Activated naive CD4-positive, alpha-beta T cell treated with anti-CD3 and anti-CD28 coated beads, Interleukin-2, amount 50 U/mL, for 72 hours (primary cell): ENCODE measurements at places on chromosomes 16 and 17.

DNA sequence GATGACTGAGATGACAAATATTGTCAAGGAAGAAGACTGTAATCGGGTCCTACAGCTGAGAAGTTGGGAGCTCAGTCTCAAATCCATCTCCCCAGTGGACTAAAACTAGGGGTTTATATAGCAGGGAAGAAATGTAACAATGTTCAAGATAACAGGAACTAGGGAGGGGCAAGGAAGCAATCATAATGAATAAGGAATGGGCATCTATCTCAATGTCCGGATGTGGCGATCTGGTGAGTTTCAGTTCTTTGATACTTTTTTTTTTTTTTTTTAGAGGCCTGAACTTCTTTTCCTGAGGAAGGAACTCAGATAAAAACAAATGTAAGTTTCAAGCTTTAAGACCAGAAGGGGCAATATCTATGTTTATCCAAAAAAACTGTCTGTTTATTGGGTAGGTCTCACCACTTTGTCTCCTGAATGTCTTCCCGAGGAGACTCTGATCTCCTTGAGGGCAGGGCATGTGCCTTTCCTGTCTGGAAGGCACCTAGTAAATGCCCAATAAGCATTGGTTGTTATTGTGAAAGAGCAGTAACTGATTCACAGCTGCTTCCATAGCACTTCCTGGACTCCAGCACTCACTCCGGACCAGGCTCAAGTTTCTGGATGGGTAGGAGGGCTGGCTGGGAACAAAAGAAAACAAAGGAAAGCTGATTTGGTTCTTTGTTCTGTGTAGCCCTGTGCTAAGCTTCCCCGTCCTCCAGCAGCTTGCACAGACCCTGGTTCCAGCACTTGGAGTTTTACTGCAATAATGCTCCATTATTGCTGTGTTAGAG lies 51.9 kb downstream of the MEOX1 start:
- no peak for DNase-seq

- no peak for DNase-seq
These were observed 29.9 kb downstream of the MIS12 start for GRCh38 chr17:5516060-5516792.

DNA sequence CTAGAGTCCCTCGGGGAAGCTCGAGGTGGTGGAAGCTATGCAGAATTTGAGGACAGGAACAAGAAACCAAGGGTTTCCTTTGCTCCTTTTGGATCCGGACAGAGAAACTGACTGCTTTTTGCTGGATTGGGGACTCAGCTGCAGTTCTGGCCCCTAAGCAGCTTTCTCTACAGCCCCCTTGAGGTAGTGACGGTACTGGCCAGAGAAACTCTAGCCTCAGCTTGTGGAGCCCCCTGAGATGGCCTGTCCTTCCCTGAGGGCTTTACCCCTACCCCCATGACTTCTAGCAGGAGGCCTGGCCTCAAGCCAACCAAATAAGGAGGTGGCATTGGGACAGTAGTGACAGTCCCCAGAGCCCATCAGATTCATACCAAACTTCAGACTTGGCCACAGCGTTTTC lies 118.1 kb downstream of the IRX5 start:
- DNase-seq: no peak

DNA sequence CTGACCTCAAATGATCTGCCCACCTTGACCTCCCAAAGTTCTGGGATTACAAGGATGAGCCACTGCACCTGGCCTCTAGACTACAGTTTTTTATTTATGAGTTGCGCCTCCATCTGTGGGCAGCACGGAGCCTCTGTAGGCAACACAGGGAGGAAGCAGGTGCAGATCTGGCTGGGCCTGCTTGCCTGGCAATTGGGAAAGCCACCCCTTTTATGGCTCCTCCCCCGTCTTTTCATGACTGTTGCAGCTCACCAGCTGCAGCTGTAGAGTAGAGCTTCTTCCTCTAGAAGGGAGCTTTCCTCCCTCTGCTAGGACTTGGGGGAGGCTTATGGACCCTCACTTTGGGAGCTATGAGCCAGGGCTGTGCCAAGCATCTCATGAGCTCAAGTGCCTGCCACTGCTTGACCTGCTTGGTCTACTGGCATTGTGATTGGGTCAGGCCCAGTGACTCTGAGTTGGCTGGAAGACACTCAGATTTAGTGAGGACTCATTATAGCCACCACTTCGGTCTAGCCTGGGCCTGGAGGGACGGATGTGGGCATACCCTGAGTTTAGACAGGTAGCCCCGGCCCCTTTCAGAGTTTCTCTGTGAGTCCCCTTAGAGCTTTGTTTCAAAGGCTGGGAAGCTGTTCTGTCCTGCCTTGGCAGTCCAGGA lies 6.9 kb upstream of the SLC7A6 start:
- DNase-seq: no peak

GRCh38 chr16:2467528-2468232 lies 3.4 kb upstream of the NTN3 start:
- DNase-seq: no peak

DNA sequence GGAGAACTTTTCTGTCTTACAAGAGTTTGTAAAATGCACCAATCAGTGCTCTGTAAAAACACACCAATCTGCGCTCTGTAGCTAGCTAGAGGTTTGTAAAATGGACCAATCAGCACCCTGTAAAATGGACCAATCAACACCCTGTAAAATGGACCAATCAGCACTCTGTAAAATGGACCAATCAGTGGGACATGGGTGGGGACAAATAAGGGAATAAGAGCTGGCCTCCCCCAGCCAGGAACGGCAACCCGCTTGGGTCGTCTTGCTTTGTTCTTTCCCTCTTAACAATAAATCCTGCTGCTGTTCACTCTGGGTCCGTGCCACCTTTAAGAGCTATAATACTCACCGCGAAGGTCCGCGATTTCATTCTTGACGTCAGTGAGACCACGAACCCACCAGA lies 18.5 kb upstream of the KCNG4 start:
- no peak for DNase-seq

- DNase-seq: no peak
These were observed 41.6 kb downstream of the HSBP1 start for GRCh38 chr16:83849421-83849820.

DNA sequence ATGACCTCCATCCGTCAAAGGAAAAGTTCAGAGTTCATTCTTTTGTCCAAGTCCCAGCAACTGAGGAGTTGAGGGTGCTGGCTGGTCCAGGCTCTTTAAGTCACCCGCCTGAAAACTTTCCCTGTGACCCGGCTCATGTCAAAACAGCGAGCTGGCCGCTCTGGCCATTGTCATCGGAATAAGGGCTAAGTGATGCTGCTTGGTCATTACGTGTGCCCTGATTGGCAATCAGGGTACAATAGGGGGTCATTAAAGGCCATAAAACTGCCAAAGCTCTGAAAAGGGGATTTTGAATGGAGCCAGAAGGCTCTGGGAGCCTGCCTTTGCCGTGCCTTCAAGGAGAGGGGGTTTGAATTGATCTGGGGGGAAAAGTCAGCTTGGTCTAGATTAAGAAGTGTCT lies 88.5 kb upstream of the IRX3 start:
- DNase-seq: no peak

DNA sequence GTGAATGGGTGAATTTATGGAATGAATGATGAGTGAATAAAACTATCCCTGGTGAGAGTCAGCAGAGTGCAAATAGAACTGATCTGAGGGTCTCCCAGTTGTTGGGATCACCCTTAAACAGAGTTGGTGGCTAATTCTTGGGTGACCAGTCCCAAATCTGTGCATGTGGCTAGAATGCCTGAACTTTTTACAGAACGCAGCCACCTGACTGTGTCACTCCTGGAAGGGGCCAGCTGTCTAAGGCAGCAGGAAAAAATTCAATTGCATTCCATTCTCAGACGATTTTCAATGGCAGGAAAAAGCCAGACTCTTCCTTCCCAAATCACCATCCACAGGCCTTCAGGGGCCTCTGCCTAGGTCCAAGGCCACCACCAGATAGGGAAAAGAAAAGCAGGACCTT lies 43.5 kb downstream of the BEAN1 start:
- no peak for DNase-seq

- DNase-seq: no peak
These were observed 20.2 kb upstream of the CPSF4L start for GRCh38 chr17:73281928-73282327.

GRCh38 chr17:17541640-17542001 lies 45.4 kb upstream of the RASD1 start:
- DNase-seq: no peak

GRCh38 chr16:19696328-19696727 lies 21.7 kb downstream of the KNOP1 start:
- DNase-seq: peak; percentile 30

- DNase-seq: no peak
These were observed 1.9 kb upstream of the MMD start for GRCh38 chr17:55423535-55423934.

DNA sequence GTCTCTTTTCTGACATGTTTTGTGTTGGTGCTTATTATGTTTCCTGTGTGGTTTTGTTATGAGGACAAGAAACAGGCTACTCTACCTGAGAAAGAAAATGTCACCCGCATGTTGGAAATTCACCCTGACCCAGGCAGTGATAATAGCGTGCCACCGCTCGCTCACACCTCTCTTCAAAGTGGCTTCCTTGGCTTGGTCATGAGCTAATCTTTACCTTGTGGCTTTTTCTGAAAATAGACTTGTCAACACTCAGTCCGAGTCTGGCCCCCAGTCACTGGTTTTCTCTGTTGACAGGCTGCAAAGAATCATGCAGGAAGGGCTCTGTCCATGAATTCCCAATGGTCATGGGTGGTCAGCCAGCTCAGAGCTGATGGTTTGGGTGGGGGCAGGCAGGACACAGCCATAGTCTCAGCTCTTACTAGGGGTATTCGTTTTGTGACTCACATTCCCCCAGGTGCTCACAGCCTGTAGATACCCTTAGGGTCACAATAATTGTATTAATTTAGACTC lies 121.3 kb upstream of the CACNG5 start:
- DNase-seq: no peak

DNA sequence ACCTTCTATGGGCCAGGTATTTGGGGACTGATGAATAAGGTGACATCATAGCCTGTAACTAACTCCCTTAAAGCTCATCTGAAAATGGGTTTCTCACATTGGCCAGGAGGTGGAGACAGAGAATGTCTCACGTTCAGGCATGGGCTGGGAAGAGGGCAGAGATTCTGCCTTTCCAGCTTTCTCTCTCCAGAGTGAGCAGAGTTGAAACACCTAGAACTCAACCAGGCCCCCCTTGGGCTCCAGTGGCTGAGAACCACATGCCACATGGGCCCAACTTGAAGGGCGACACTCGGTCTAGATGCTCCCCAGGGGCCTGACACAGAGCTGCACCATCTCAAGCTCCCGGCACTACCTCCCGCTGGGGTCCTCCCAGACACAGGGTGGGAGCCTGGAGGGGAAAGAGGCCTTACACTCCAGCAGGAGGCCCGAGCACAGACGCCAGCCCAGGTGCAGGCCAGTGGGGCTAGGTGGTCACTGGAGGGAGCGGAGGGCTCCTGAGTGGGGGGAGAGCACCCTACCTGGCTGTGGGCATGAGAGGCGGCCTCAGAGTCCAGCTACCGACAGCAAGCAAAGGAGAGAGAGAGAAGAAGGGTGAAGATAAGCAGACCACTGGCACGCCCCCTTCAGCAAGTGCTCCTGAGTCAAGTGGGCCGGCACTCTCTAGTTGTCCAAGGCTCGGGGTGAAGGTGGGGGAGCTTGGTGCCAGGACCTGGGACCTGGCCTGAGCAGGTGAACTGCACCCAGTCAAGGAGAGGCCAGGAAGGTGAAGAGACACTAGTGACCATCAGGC lies 55.9 kb downstream of the MYO18A start:
- peak; percentile 32 for DNase-seq

DNA sequence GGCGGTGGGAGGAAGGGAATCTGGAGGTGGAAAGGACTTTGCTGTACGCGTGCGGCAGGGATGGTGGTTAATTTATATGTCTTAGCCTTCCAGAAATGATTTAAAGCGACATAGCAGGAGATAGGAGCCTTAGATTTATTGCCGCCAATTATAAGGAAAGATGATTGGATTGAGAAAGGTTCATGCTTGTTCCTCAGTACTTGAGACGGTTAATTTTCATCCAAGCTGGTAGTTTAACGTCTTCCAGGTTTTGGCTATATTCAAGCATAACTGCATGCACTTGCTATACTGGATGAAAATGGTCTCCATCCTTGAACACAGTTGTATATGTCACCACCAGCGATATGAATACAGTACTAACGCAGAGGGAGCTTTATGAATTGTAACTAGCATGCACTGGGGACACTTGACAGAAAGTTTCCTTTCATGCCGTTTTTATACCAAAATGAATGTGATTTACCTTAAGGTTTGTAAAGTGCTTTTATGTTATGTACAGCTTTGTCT lies 610 bp upstream of the PEX12 start:
- no peak for DNase-seq

- DNase-seq: no peak
These were observed 4.4 kb downstream of the MAP3K3 start for GRCh38 chr17:63626551-63627180.

DNA sequence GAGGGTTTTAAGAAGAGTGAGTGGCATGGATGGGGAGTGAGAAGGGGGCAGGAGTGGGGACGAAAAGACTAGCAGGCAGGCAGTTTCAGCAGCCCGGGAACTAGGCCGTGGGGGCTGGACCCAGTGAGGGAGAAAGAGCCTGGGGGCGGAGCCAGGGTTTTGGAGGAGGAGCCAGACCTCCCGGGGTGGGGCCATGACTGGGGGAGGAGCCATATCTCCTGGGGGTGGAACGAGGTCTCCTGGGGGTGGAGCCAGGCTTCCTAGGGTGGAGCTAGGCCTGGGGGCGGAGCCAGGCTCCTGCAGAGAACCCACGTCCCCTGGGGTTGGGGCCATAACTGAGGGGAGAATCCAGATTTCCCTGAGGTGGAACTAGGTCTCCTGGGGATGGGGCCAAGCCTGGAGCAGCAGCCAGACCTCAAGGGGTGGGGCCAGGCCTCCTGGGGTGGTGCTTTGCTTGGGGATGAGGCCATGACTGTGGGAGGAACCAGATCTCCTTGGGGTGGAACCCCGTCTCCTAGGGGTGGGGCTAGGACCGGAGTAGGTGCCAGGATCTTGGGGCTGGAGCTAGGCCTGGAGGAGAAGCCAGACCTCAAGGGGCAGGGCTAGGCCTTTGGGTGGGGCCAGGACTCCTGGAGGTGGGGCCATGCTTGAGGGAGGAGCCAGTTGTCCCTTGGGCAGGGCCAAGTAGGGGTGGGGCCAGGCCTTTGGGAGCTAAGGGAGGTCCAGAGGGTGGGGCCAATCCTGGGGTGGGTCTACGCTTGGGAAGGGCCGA lies 41.7 kb upstream of the JPH3 start:
- DNase-seq: no peak

DNA sequence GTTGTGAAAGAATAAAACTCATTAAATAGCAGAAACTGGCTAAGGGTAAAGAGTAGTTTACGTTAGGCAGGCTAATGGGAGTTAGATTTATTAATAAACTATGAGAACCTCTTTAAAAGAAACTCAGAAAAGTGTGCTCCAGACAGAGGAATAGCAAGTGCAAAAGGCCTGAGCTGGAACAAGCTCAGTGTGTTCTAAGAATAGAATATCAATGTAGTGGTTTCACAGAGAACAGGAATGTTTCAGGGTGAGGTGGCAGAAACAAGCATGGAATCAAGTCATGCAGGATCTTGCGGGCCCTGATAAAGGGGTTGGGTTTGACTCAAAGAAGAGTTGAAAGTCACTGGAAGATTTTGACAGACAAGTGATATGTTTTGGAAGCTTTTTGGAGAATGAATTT lies 164.0 kb upstream of the HS3ST3A1 start:
- no peak for DNase-seq

GRCh38 chr17:42252597-42253550 lies 23.3 kb downstream of the STAT5B start:
- DNase-seq: no peak

- no peak for DNase-seq
These were observed 66.8 kb downstream of the SALL1 start for GRCh38 chr16:51084074-51084928.

GRCh38 chr16:72467157-72467759 lies 295.3 kb upstream of the PMFBP1 start:
- no peak for DNase-seq

GRCh38 chr17:73985466-73986015 lies 217.9 kb upstream of the RPL38 start:
- DNase-seq: no peak
